ENCODE measurements at places on chromosomes 2 and 18.

DNA sequence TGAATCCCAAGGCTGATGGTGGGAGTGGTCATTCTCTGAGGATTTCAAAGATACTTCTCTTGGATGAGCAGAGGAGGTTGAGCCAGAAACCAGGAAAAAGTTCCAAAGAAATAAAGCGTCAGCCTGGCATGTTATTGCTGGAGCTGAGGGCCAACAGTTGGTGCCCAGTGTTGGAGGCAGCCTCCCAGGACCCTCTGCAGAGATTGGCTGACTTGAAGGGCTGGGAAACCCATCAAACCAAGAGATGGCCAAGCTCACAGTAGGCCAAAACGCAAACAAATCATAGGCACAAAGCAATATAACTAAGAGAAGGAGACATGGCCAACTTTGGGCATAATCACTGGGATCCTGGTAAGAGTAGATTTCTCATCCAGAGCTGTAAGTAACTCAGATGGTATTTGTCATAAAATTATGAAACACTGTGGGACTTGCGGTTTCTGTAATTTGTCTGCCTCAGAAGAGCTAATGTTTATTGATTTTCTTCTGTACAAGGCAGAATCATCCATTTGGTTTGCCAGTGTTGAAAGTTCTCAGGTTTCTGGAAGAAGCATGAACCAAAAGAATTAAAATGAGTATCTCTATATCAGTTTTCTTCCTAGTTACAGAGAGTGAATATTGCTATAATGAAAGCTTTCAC lies 108.3 kb downstream of the ATL2 start:
- no peak for DNase-seq

DNA sequence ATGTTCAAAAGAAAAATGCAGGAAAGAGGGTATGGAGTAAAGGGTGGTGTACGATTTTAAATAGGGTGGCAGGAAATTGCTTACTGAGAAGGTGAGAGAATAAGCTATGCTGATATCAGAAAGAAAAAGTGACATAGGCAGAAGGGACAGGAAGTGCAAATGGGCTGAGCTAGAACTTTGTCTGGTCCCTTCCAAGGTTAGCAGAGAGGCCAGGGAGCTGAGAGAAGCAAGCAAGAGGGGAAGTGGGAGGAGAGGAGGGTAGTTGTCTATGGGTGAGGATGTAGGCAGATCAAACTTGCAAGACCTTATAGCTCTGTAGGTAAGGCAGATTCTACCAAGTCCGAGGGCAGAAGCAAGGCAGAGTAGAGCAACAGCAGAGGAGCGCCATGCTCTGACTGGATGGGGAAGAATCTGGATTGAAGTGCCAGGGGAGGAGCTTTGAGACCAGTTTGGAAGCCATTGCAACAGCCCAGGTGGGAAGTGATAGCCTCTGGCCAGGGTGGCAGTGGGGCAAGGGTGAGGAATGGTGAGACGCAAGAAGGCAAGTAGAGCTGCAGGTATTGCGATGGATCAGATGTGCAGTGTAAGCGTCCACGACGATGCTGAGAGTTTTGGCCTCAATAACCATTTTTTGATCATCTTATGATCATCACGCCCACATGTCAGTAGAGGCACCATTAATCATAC lies 134.4 kb upstream of the APCDD1 start:
- no peak for DNase-seq

- no peak for DNase-seq
Observed at GRCh38 chr18:75489493-75490190, 62.1 kb upstream of the SMIM21 start.

DNA sequence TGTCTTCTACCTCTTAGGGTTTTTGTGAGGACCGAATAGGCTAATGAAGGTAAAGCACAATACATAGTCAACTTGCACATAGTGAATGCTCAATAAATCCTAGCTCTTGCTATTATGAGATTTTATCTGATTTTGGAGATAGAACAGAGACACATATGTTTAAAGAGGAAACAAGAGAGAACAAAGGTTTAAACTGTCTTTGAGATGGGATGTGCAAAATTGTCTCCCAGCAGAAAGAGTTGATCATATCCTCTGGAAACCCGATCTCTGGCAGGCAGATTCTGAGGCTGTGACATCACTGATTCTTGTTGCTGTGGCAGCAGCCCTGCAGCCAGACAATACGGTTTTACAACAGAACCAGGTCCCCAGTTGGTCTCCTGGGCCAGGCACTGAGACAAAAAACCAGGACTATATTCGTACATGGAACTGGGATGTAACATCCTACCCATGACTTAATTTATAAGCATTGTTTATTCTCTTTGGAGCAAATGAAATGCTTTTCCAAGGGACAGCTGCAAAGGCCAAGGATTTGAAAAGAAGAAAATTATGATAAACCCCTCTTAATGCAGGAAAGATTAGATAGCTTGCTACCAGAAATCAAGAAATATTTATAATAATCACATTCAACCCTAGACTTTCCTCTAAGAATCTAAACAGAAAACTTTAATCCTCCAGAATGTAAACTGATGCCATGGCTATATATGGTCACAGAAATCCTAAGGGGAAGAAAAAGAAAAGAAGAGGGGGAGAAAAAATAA lies 80.2 kb downstream of the SLC8A1 start:
- DNase-seq = no peak

DNA sequence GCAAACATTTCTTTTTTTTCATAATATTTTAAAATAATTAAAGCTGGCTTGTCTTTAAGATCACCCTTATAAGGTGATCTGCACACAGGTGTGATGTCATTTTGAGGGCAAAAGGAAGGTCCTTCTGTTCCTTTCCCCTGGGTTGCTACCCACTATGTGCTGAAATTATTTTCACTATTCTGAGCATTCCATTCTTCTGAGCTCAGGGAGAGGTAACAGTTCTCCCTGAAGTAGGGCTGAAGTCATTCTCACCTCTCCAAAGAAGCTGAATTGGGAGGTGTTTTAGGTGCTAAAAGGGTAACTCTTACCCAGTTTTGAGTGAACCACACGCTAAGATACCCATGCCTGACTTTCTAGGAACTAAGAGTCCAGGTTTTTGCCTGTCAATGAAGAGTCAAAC lies 247.6 kb downstream of the SLC4A3 start:
- DNase-seq = no peak

GRCh38 chr18:22563164-22563583 lies 145.5 kb upstream of the CTAGE1 start:
- no peak for DNase-seq

GRCh38 chr18:34495506-34495905 lies 214.6 kb upstream of the DTNA start:
- DNase-seq = no peak

GRCh38 chr2:134602666-134603065 lies 116.1 kb downstream of the TMEM163 start:
- DNase-seq = no peak

DNA sequence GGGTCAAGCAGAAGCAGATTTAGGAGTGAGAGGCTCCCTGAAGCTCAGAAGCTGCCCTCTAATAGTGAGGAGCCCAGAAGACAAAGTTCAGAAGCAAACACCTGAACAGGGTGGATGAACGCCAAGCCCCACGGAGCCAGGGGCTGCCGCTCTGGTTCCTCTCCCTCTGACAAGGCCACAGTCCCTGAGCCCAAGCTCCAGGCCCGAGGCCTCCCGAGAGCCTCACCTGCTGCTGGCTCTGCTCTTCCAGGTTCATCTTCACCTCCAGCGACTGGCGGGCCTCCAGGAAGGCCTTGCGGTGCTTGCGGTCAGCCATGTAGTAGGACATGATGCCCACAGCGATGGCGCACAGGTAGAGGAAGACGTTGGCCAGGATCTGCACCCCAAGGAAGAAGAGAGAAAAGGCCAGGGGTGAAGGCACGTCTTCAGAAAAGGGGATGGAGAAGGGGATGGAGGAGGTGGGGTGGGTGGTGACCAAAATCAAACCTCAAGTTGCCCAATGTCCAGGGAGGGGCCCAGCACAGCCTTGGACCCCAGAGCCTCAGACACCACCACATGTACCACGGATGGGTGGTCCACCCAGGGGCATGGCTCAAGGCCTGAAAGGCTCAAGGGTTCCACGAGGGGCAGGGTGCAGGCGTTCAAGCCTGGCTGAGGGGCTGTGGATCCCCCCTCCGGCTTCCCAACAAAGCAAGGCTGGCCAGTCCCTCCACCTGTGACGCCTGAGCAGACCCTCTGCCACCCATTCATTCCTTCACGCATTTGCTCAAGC lies 47.5 kb downstream of the ADCY3 start:
- DNase-seq = no peak

- DNase-seq = no peak
Observed at GRCh38 chr18:59022167-59022945, 117.3 kb upstream of the SEC11C start.

- DNase-seq = no peak
Observed at GRCh38 chr2:187851955-187852561, 297.8 kb upstream of the TFPI start.

DNA sequence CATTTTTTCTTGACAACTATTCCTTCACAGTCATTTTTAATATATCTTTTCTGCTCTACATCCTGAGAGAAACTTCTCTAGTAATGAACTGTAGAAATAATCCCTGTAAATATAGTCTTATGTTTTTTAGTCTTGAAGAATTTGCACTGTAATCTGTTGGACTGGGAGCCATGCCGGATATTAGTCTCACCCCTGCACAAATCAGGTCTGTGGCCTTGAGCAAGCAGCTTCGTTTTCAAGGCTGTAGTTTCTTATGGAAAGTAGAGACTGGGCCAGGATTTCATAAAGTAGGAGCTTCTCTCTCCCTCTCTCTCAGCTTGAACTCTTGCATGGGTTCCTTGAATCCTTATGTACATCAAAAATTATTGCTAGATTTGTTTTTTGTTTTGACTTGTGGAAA lies 8.7 kb downstream of the FARP2 start:
- DNase-seq = no peak

- no peak for DNase-seq
Observed at GRCh38 chr2:239674101-239674980, 273.5 kb upstream of the HDAC4 start.

DNA sequence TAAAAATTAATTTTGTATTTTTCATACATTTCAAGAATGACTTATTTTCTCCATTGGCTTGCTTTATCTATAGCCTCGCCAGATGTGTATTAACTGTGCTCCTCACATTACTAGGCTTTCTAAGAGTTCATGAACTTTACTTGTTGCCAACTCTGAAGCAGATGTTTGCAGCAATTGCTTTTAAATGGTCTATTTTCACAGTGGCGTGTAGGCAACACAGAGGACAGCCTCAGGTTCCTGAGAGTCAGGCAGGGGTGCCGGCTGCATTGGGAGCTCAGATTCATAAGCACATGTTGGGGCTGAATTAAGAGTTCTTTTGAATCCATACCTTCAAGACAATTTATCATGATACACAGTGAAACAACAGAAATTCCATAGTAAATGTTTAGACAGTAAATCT lies 179.2 kb upstream of the PXDN start:
- no peak for DNase-seq

- no peak for DNase-seq
Observed at GRCh38 chr2:38223256-38223655, 147.3 kb upstream of the CYP1B1 start.

DNA sequence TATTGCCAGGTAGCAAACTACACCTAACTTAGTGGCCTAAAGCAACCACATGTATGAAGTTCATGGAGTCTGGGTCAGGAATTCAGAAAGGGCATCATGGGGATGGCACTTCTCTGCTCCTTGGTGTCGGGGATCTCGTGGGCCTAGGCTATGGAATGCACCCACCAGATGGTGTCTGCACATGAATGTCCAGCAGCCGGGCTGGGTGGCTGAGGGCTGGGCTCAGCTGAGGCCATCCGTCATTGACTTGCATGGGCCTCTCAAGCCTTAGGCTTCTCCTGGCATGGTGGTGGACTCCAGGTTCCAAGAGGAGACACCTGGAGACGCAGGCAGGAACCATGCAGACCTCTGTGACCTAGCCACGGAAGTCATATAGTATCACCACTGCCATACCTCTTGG lies 26.0 kb upstream of the RPL31 start:
- DNase-seq = no peak

- no peak for DNase-seq
Observed at GRCh38 chr18:38695559-38696280, 1130.1 kb upstream of the CELF4 start.

GRCh38 chr2:27135478-27135955 lies 1.1 kb upstream of the PREB start:
- DNase-seq = no peak

- DNase-seq = no peak
Observed at GRCh38 chr18:3538456-3538855, 88.5 kb downstream of the TGIF1 start.

- no peak for DNase-seq
Observed at GRCh38 chr2:56474412-56475158, 290.8 kb downstream of the CCDC85A start.

GRCh38 chr2:2157400-2157799 lies 173.7 kb downstream of the MYT1L start:
- no peak for DNase-seq

GRCh38 chr2:65382776-65383357 lies 49.5 kb downstream of the SPRED2 start:
- peak; percentile 48 for DNase-seq

DNA sequence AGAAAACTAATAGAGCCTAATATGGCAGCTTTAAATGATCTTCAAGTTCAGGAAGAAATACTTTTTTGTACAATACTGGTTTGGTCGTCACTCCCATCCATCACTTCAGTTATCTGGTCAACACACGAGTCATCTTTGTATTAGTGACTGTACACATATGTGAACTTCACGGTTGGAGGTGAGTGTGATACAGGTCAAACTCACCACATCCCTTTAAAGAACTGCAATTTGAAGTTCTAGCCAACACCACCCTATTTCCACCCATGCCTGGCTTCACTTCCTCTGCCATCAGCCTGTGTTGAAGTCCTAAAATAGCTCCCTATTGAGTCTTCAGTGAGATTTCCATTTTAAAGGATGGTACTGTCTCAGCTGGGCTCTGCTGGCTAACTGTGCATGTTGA lies 361.9 kb downstream of the TXNL1 start:
- no peak for DNase-seq

DNA sequence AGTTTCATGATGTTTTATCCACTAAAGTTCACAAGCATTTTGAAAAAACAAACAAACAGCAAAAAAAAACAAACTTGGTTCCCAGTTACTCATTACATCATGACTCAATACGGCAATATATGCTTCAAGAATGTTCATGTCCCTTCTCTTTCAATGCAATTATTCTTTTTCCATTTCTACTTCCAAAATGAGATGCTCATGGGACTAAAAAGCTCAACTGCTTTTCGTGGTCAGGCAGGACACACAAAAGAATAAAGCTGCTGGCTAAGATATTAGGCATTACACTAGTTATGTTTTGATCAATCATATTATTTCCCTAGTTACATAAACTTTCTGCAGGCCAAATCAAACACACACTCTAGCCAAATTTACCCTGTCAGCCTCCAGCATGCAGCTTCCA lies 301.3 kb downstream of the EPHA4 start:
- no peak for DNase-seq
